ENCODE measurements at places on chromosomes 12 and 14.
A peak's percentile ranks its signal among the peaks of the same experiment; 100 is the strongest.

DNA sequence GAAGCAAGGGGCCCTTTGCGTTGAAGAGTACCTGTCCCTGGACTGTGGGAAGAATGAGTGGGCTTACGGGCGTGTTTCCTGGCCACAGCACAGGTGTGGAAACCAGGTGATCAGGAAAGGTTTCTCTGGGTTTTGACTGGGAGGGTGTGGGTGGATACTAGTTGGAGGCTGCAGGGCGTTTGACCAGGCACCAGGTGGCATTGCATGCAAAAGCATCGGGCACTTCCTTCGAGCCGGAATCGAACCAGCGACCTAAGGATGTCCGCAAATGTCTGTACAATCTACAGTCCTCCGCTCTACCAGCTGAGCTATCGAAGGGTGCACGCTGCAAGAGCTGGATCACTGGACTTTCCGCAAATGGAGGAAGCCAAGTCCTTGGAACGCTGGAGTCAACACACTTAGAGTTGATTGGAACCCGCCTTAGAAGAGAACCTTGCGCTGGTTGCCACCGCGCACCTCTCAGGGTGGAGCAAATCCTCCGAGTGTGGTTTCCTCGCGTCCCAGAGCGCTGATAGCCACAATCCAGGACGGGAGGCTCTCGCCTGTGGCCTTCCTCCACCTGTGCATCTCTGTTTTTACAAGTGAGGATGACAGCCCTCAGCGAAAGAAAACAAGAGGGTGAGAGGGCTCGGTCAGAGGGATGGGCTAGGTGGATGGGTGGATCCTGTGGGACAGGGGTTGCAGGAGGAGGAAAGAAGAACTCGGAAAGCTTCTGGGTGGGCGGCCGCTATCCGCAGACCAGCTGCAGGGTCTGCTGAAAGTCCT lies 21.2 kb upstream of the RNASE4 start:
- H3K36me3 ChIP-seq, result no peaks in the 10 kb centered on the region
- H3K27ac ChIP-seq, result no peak overlapping the region
- peaks cover 60% of the 10 kb centered on the region for H3K27me3 ChIP-seq
- DNase-seq, result peak; percentile 27
- H3K4me1 ChIP-seq, result no peaks in the 10 kb centered on the region

DNA sequence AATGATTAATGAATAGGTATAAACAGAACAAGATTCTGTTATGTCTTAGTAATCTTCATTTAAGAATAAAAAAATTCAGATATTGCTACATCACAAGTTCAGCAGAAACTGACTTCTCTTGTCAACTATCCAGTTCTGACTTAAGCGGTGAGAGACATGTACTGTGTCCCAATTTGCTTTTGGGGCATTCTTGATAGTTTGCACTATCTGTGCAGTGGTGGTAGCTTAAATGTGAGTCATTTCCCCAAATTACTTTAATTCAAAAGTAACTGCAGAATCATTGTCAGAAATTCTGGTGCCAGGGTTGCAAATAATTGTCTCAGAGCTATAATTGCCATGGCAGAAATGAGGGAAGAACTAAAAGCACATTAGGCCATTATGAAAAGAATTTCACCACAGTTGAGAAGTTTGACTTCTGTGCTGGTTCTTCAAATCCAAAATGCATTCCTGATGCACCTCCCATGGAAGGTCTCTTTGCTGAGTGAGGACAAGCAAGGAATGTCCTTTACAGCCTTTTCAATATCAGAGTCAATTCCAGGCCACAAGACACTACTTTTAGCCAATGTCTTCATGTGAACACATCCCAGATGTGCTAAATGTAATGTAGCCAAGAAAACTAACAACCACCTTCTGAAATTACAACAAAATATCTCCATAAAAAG lies 304.7 kb downstream of the SSPN start:
- H3K27ac ChIP-seq, result no peak overlapping the region
- H3K27me3 ChIP-seq, result peaks cover 26% of the 10 kb centered on the region
- no peak overlapping the region for H3K4me3 ChIP-seq
- no peak for DNase-seq
- no peaks in the 10 kb centered on the region for H3K36me3 ChIP-seq

DNA sequence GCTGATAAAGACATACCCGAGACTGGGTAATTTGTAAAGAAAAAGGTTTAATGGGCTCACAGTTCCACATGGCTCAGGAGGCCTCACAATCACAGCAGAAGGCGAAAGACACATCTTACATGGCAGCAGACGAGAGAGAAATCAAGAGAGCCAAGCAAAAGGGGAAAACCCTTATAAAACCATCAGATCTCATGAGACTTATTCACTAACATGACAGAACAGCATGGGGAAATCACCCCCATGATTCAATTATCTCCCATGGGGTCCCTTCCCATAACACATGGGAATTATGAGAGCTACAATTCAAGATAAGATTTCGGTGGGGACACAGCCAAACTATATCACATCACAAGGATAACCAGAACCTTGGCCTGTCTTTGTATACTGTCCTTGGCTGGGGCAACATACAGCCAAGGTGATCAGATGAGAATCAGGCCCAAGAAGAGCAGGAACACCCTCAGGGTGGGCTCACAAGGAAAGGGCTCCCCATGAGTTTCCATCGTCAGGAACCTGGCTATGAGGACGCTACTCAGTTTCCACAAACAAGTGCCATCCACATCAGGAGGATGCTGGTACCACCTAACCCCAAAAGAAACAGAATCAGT lies 152.7 kb downstream of the FOXN3 start:
- no peaks in the 10 kb centered on the region for H3K27me3 ChIP-seq
- no peak for DNase-seq
- no peak overlapping the region for H3K27ac ChIP-seq
- peaks cover 26% of the 10 kb centered on the region for H3K4me1 ChIP-seq
- H3K4me3 ChIP-seq, result no peak overlapping the region

GRCh38 chr12:132176920-132177551 lies 32.8 kb downstream of the NOC4L start:
- DNase-seq, result no peak
- no peaks in the 10 kb centered on the region for H3K27me3 ChIP-seq
- no peaks in the 10 kb centered on the region for H3K36me3 ChIP-seq
- H3K27ac ChIP-seq, result no peak overlapping the region
- H3K4me1 ChIP-seq, result no peaks in the 10 kb centered on the region

GRCh38 chr12:55982319-55982936 lies 8.6 kb downstream of the RAB5B start:
- H3K4me1 ChIP-seq, result no peaks in the 10 kb centered on the region
- no peaks in the 10 kb centered on the region for H3K27me3 ChIP-seq
- DNase-seq, result no peak
- H3K27ac ChIP-seq, result no peak overlapping the region

DNA sequence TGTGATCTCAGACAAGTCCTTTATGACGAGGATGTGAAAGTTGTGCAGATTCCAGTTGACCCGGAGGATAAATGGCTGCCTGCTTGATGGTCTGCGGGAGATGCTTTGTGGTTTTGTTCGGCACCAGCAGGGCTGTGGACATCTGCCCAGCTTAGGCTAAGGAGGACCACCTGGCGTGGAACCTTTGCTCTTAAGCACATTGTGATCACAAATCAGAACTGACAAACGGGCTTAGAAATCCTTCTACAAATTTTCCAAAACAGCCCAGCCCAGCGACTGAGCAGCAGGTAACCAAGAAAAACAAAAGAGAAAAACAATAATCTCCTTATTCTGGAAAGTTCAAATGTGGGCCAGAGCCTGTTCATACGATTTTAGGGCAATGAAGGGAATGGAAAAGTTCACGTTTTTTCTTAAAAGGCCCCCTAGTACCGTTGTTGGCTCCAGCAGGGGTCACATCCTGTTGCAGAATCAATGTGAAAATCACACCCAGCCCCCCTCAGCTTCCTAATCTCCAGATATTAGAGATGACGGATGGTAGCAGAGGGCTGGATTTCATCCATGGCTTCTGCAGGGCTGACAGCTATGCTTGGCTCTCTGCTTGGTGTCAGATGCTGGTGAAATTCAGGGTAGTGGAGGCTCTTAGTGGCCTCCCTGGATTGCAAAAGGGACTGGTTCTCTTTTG lies 81.1 kb upstream of the RFLNA start:
- no peaks in the 10 kb centered on the region for H3K27me3 ChIP-seq
- no peak overlapping the region for H3K4me3 ChIP-seq
- H3K27ac ChIP-seq, result no peak overlapping the region
- no peak for DNase-seq

GRCh38 chr14:103881268-103882201 lies 34.2 kb upstream of the PPP1R13B start:
- H3K36me3 ChIP-seq, result no peaks in the 10 kb centered on the region
- no peak for DNase-seq
- peaks cover 27% of the 10 kb centered on the region for H3K4me1 ChIP-seq
- H3K4me3 ChIP-seq, result no peak overlapping the region
- no peaks in the 10 kb centered on the region for H3K27me3 ChIP-seq
- H3K27ac ChIP-seq, result peak overlapping the region; percentile 30

DNA sequence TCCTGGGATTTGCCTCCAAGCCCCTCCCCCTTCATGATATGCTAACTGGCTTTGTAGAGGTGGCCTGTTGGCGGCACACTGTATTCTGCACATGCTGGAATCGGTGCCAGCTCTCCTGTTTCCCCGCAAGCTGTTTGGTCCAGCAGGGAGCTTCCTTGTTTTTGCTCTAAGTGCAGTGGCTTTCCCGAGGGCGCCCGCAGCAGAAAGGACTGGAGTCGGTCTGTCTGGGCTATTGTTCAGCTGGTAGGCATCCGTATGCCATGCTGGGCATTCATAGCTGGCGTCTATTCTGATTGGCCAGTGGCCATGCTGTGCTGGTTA lies 88.9 kb upstream of the MED13L start:
- DNase-seq, result no peak
- no peaks in the 10 kb centered on the region for H3K27me3 ChIP-seq
- no peak overlapping the region for H3K27ac ChIP-seq
- H3K4me3 ChIP-seq, result no peak overlapping the region
- H3K36me3 ChIP-seq, result no peaks in the 10 kb centered on the region

DNA sequence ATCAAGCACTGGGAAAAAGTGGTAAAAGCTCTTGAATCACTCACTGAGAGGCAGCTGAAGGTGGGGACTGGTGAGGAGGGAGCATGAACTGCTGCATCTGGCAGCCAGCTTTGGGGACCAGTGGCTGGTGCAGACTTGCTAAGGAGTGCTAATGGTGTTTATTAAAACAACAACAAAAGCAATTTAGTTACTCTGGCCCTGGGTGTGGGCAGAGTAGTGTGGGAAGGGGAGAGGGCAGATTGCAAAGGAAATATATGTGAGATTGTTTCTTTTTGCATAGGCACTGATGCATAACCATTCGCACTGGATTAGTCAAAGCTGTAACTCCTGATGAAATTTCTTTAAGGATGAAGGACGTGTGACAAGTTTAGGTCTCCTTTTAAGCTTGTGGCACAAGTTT lies 8.1 kb downstream of the TXNRD1 start:
- no peak overlapping the region for H3K4me3 ChIP-seq
- no peak for DNase-seq
- no peaks in the 10 kb centered on the region for H3K36me3 ChIP-seq
- H3K4me1 ChIP-seq, result peaks cover 4% of the 10 kb centered on the region

GRCh38 chr12:6031001-6031400 lies 85.9 kb upstream of the ANO2 start:
- no peak for DNase-seq
- H3K27me3 ChIP-seq, result no peaks in the 10 kb centered on the region
- H3K4me1 ChIP-seq, result no peaks in the 10 kb centered on the region
- H3K36me3 ChIP-seq, result no peaks in the 10 kb centered on the region
- no peak overlapping the region for H3K27ac ChIP-seq
- no peak overlapping the region for H3K4me3 ChIP-seq

GRCh38 chr12:31835276-31835882 lies 106.6 kb upstream of the AMN1 start:
- H3K27ac ChIP-seq, result no peak overlapping the region
- H3K27me3 ChIP-seq, result no peaks in the 10 kb centered on the region
- DNase-seq, result no peak
- no peaks in the 10 kb centered on the region for H3K4me1 ChIP-seq
- no peak overlapping the region for H3K4me3 ChIP-seq
- no peaks in the 10 kb centered on the region for H3K36me3 ChIP-seq

GRCh38 chr14:73757876-73758391 lies 43.8 kb upstream of the PNMA1 start:
- no peak for DNase-seq
- H3K27me3 ChIP-seq, result no peaks in the 10 kb centered on the region
- no peaks in the 10 kb centered on the region for H3K36me3 ChIP-seq

DNA sequence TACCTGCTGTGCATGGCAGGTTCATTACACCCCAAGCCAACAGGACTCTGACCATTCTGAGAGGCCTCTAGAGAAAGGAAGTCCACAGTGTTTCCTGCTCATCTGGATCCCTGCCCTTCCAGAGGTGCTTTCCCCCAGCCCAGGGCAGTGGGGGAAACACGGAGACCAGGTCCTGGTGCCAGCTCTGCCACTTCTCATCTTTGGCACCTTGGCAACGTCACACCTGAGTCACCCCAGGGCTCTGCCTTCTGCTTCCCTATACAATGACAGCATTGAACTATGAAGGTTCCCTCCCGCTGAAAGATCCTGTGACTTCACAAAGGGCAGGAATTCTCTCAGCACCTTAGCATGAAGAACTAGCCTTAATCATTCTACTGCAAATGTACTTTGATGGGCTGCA lies 74.9 kb downstream of the ANO2 start:
- H3K4me1 ChIP-seq, result no peaks in the 10 kb centered on the region
- no peaks in the 10 kb centered on the region for H3K27me3 ChIP-seq
- H3K27ac ChIP-seq, result no peak overlapping the region
- H3K4me3 ChIP-seq, result no peak overlapping the region
- no peaks in the 10 kb centered on the region for H3K36me3 ChIP-seq

GRCh38 chr14:101707863-101708620 lies 53.5 kb upstream of the PPP2R5C start:
- no peak overlapping the region for H3K27ac ChIP-seq
- no peak for DNase-seq
- no peaks in the 10 kb centered on the region for H3K36me3 ChIP-seq

- H3K4me3 ChIP-seq, result no peak overlapping the region
- no peak for DNase-seq
- H3K4me1 ChIP-seq, result peaks cover 8% of the 10 kb centered on the region
Observed at GRCh38 chr12:129657179-129657578, 246.6 kb downstream of the TMEM132D start.

DNA sequence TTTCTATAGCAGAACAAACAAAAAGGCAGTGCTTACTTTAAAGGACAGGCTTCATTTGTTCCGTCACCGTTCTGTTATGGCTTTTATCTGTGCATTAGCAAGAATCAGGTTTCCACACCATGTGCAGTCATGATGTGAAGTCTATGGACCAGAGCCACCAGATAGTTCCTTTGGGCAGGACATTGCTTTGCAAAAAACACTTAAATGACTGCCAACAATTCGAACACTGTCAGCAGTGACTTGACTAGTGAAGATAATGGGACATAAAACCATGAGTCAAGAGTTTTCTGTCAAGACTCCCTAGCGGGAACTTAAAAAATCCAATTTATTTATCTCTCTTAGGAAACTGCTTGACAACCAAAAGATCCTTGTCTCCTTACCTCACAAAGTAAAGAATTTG lies 80.3 kb downstream of the NKX2-1 start:
- no peaks in the 10 kb centered on the region for H3K27me3 ChIP-seq
- DNase-seq, result no peak
- H3K4me1 ChIP-seq, result peaks cover 8% of the 10 kb centered on the region

GRCh38 chr14:39425947-39426346 lies 6.3 kb downstream of the FBXO33 start:
- H3K27ac ChIP-seq, result no peak overlapping the region
- no peaks in the 10 kb centered on the region for H3K27me3 ChIP-seq
- H3K36me3 ChIP-seq, result no peaks in the 10 kb centered on the region
- no peak overlapping the region for H3K4me3 ChIP-seq
- DNase-seq, result no peak
- H3K4me1 ChIP-seq, result peaks cover 38% of the 10 kb centered on the region

GRCh38 chr12:93402333-93403311 lies 24.9 kb downstream of the NUDT4 start:
- DNase-seq, result no peak
- no peak overlapping the region for H3K4me3 ChIP-seq
- H3K27me3 ChIP-seq, result no peaks in the 10 kb centered on the region
- H3K27ac ChIP-seq, result peak overlapping the region; percentile 86
- peaks cover 38% of the 10 kb centered on the region for H3K36me3 ChIP-seq

Data from cardiac muscle cell (in vitro differentiated cells and primary cell).